Stimulated activated effector memory CD8-positive, alpha-beta T cell treated with anti-CD3 and anti-CD28 coated beads, Interleukin-12 subunit alpha, Interleukin-12 subunit beta, amount 100 ng/mL, for 72 hours (primary cell): ENCODE measurements at places on chromosomes 5 and 9.

DNA sequence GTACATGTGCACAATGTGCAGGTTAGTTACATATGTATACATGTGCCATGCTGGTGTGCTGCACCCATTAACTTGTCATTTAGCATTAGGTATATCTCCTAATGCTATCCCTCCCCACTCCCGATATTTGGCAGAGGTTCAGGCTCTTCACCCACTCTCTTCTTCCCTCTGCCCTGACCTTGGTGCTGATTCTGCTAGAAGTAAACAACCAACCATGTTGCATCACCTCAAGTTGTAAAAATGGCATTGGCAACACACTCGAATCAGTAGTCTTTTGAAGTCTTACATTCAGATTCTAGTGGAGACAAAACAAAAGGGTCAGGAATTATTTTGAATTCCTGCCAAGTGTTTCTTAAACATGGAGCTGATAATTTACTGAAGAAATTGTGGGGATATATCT lies 40.0 kb downstream of the PRR16 start:
- no peak for DNase-seq

DNA sequence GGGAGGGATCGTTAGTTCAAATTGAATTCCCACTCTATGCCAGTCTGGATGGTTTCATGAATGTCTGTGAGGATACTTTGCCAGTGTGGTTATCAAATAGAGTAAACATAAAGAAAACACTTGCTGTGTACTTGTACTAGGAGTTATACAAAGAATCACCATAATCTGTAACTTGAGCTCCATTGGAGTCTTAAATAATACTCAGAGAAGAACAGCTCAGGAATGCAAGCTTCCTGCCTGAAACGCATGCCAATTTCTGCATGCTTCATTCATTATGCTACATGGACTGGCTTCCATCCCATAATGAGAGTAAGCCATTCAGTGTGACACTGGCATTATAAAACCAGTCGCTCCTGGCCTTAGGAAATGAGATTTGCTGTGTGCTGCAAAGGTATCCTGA lies 351.4 kb downstream of the SEMA5A start:
- DNase-seq: no peak

- DNase-seq: no peak
Observed at GRCh38 chr5:134116286-134116685, 1.8 kb downstream of the TCF7 start.

- DNase-seq: no peak
Observed at GRCh38 chr5:79850316-79850822, 140.7 kb downstream of the MTX3 start.

DNA sequence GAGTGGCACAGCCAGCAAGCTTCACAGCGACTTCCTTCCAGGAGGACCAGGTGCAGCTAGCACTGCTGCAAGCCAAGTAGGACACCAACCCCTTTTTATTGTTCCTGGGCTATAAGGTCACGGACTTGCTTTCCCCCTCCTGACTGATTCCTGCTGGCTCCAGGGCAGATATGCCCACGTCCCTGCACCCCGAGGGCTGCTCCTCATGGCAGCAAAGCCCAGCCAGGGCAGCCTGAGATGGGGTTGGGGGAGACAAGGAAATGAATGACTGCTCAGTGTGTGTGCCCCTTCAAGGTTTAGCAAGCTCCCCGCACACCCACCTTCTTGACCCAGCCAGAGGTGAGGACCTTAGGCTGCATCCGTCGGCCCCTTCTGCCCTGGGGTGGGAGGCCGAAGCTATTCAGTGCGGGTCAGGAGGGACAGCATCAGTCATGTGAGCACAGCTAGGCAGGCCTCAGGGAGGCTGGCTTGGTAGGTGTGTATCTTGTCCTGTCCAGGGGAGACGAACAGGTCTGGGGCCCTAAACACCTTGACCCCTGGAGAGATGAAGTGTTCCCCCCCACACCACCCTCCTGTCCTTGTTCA lies 136.2 kb upstream of the PHYKPL start:
- DNase-seq: no peak

- peak; percentile 62 for DNase-seq
Observed at GRCh38 chr5:57298985-57299491, 125.2 kb downstream of the GPBP1 start.

GRCh38 chr9:92947268-92948037 lies at the start of gene FGD3:
TSS of gene FGD3 (plus strand) at chr9:92947523. CDS start at chr9:92976257, 28,734 bp downstream.
- no peak for DNase-seq

GRCh38 chr9:69190086-69190862 lies 16.2 kb downstream of the TJP2 start:
- DNase-seq: no peak

DNA sequence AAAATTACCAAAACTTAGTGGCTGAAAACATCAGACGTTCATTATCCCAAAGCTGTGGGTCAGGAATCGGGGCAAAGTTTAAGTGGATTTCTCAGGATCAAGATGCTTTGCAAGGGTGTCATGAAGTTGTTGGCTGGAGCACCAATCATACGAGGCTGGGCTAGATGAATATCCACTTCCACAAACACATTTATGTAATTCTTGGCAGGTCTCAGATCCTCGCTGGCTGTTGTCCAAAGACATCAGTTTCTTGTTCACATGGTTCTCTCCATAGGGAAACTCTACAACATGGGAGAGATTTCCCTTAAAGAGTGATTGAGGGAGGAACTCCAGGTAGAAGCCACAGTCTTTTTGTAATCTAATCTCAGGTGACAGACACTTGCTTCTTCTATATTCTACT lies 20.2 kb upstream of the CCDC192 start:
- DNase-seq: no peak

DNA sequence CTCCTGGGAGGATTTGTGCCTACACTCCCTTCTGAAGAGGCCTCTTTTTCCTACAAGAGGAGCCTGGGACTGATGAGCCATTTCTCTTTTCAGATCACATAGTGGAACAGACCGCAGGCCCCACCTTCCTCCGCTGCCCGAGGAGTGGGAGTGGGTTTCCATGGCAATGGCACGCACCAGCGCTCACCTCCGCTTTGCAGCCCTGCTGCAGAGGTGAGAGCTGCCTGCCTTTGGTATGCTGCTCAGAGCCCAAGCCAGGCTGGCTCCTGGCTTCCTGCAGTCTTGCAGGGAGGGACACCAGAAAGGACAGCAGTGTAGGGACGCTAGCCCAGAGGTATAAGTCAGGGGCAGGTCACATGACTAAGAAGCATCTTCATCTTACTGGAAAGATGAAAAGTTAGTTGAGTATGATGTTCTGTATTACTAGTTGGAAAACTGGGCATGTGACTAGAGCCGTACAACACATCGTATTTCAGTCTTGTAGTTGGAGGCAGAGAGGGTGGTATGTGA lies 12.4 kb downstream of the PTTG1 start:
- DNase-seq: no peak

DNA sequence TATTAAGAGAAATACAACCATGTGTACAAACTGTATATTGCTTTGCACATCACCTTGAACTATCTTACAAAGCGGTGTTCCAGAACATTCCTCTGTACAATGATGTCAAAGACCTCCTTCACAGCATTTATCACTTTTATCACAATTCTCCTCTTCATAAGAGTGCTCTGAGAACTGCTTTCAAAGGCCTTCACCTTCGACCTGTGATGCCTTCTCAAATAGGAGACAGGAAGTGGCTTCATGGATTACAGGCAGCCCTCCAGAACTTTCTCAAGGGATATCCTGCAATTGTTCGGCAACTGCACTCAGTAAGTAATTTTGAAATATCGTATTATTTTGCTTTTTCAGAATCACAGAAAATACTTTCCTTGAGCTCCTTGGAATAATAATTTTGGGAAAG lies 68.0 kb upstream of the IL7R start:
- DNase-seq: no peak

DNA sequence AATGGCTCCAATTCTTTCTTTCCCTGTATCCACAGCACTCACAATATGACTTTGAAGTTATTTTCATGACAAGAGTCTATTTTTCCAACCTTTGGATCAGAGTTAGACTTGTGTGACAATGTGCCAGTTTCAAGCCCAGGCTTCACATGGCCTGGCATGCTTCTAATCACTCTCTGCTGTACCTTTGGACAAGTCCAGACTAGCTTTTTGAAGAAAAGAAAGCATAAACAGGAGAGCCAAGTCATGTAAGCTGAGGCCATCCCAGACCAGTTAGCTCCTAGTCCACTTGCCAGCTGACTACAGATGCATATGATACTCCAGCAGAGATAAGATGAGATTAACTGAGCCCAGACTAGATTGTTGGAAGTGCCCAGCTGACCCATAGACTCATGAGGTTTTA lies 513.6 kb upstream of the C9orf72 start:
- no peak for DNase-seq

GRCh38 chr9:112086627-112087026 lies 88.5 kb downstream of the SUSD1 start:
- DNase-seq: no peak
